ENCODE measurements at places on chromosomes 2 and 18.

GRCh38 chr18:57666818-57667497 lies 45.3 kb upstream of the NARS1 start:
- no peak for DNase-seq

- no peak for DNase-seq
Measured at GRCh38 chr2:241837197-241837965, 21.3 kb downstream of the PDCD1 start.

DNA sequence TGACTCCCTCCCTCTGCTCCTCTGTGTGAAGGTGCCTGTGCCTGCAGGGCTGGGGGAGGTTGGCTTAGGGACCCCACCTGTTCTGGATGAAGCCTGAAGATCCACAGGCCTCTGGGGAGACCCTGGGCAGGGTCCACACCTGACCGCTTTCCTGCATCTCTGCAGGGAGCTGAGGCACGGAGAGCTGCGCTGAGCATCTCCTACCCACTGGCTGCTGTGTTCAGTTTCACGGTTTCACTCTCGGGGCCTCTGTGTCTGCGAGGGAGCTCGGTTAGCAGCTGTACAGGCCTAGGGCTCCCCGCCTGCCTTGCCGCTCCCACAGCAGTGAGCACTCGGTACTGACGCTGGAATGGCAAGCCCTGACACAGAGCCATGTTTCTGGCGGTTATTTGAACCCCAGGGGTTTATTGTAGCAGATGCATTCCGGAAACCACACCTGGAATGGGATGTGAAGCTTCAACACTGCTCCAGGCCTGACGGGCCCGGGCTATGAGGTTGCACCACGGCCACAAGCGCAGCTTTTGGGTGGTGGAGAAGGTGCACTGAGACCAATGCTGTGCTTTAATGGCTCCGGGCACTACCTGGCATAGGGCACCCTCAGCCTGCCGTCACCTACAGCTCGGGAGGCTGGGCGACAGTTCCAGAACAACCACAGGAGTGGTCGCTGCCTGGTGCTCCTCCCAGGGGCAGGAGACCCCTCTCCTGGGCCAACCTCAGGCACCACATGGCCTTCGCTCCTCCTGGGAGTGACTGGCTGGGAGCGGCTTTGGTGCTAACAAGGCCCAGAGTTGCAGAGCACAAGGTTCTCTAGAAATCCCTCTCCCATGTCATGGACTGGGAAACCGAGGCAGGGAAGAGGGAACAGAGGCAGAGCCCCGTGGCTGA lies 257.9 kb downstream of the NDUFA10 start:
- DNase-seq, result no peak

- DNase-seq, result no peak
Measured at GRCh38 chr2:223238301-223238700, 186.3 kb downstream of the KCNE4 start.

DNA sequence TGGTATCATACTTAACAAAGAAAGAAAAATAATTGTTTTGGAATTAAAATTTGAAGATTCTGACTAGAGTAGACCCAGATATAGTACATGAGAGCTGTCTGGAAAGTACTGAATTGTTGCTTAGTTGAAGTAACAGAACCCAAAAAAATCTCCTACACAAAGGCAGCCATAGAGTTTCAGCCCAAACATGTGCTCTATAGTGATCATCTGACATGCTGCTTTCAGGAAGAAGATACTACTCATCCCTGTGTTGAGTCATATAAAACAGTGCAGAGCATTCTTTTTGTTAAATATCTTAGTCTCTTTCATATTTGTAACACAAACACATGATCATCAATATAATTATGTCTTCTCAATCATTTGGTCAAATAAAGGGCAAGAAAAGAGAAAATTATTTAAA lies 84.8 kb upstream of the PTPRM start:
- DNase-seq, result no peak

DNA sequence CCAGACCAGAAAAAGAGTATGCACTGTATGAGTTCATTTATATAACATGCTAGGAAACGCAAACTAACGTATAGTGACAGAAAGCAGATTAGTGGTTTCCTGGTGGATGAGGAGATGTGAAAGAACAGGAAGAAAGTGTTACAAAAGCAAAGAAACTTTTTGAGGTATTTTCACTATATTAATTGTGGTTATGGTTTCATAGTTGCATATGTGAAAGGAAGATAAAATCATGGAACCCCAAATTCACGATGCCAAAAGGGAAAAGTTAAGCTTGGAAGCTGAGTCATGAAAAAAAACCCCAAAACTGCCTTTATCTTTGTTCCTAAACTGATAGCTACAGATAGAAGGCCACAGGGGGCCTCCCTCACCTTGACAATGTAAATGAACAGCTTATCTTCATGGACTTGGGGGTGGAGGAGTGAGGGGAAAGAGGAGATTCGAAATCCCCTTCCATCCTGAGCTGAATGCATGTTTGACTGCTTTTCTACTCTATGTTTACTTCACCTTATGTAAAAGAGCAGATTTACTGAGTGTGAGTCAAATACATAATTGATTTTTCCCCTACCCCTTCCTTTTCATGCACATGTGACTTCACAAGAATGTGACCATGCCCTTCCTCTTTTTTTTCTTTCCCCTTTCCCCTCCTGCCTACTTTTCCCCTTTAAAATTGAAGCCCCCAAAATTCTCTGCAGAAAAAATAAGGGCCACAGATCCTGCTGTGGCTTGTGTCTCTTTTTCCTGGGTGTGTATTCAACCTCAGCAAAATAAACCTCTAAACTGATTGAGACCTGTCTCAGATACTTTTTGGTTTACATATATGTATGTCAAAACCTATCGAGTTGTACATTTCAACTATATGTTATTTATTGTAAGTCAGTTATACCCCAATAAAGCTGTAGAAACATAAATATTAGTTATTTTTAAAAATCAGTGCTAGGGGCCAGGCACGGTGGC lies 100.1 kb upstream of the TLK1 start:
- no peak for DNase-seq

GRCh38 chr2:66929632-66930338 lies 467.3 kb upstream of the ETAA1 start:
- DNase-seq, result no peak

GRCh38 chr18:2536063-2536462 lies 35.2 kb downstream of the METTL4 start:
- DNase-seq, result no peak

GRCh38 chr2:5316001-5316490 lies 376.1 kb upstream of the SOX11 start:
- DNase-seq, result peak; percentile 44

GRCh38 chr18:63460414-63460813 lies 16.3 kb upstream of the SERPINB5 start:
- no peak for DNase-seq

DNA sequence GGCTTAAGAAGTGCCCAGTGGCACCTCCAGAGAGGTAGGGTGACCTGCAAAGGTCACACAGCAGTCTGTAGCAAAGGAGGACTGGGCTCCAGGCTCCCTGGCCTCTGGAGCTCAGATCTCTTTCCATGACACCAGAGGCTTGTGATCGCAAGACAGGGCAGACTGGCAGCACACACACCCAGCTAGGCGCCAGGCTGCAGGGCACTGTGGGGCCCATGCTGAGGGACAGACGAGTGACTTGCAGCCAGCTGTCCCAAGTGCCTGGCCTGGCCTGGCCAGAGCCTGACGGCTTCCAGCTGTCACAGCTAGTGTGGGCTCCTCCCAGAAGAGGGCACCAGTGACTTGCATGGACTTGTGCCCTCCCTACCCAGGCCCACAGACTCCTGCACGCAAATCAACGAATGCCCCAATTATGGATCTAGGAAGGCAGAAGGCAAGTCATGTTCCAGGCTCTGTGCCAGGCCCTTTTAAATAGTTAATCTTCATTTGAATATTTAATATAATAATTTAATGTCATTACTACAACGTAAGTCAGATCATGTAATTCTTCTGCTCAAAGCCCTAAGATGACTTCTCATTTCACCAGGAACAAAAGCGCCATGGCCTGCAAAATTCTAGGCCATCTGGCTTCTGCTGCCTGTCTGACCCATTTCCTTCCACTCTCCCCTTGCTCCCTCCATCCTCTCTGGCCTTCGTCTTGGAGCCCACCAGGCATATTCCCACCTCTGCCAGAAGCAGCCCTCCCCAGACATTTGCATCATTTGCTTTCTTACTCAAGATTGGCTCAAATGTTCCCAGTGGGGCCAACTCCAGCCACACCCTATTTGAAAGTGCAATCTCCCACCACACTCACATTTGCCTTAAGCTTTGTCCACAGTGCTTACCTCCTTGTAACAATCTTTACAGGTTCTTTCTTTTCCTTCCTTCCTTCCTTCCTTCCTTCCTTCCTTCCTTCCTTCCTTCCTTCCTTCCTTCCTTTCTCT lies 3.7 kb upstream of the SPEG start:
- DNase-seq, result peak; percentile 63

Measured in retina (tissue), 1 donor.